ENCODE measurements at places on chromosomes 1 and 21. TPM values are rescaled to one million over a fixed set of nuclear protein-coding genes. Genes with fewer than 3 reads are reported as not detected.

DNA sequence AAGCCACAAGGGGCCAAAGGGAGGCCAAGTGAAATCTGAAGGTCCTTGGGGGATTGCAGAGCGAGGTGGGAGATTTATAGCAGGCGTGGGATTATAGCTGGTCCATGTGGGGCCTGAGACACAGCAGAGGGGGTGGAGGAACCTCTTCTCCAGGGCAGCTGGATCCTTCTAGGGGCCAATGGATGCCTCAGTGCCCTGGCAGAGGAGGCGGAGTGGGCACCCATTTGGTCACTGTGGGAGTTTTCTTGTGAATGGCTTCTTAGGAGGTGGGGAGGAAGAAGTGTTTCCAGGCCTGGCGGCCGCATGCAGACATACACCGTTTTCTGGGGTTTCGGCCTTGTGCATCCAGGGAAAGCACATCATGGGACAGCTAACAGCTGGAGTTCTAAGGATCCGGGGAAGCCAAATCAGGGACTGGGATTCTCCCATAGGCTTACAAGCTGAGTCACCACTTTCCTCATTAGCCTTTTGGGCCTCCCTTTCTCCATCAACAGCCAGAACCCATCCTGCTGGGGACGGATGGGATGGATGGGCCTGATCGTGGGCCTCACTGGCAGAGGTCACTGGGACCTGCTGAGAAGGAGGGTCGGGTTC is 76.5 kb downstream of the RHOU start:
- DNase-seq, result no peak

DNA sequence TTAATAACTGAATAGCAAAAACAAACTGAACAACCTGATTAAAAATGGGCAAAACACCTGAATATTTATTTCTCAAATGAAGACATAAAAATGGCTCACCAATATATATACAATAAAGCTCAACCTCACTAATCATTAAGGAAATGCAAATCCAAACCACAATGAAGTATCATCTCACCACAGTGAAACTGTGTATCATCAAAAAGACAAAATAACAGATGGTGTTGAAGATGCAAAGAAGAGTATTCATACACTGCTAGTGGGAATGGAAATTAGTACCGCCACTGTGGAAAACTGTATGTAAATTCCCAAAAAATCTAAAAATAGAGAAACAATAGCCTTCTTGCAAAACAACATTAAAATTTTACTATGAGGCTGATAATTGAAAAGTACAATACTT is 1660.1 kb upstream of the B3GALT2 start:
- no peak for DNase-seq

- DNase-seq, result no peak
Measured at GRCh38 chr1:55588309-55588708, 373.1 kb upstream of the USP24 start.

GRCh38 chr1:28044399-28044798 is 44.0 kb downstream of the EYA3 start:
- DNase-seq, result no peak

The CFAP107 gene
- not detected for total RNA-seq

- no peak for DNase-seq
Measured at GRCh38 chr1:231814021-231814420, 187.4 kb downstream of the DISC1 start.

DNA sequence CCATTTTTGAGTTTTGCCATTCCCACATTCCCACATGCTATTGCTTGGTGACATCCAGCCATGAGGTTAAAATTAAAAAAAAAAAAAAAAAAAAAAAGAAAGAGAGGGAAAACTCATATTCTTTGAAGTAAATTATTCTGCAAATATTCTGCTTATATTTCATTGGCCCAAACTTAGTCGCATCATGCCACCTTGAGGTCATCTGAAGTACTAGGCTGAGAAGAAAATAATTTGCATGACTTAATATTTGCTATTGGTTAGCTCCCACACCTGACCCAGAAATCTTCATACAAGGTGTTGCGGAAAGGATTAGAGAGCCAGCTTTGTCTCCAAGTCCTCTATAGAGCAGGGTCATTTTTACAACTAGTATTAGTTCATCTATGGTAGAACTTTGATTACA is 2206.0 kb downstream of the MRPL39 start:
- DNase-seq, result no peak

DNA sequence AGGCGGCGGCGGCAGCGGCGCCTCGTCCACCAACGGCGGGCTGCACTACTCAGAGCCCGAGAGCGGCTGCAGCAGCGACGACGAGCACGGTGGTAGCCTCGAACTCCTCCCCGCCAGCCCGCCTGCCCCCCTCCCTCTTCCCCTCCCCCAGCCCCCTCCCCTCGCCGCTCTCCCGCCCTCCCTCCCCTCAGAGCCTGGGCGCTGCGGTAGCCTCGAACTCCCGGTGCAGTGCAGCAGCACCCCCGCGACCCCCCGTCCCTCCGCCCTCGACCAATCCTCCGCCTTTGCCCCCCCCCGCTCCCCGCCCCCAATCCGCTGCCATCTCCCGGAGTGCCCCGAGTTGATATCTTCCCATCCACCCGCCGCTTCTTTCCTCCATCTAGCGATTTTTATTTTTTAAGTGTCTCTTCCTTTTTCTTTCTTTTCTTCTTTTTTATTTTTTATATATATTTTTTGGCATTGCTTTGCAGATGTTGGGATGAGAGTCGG is 516 bp downstream of the RCOR3 start:
- DNase-seq, result no peak

GRCh38 chr1:151133018-151133806 is 13.2 kb downstream of the SEMA6C start:
- peak; percentile 82 for DNase-seq

DNA sequence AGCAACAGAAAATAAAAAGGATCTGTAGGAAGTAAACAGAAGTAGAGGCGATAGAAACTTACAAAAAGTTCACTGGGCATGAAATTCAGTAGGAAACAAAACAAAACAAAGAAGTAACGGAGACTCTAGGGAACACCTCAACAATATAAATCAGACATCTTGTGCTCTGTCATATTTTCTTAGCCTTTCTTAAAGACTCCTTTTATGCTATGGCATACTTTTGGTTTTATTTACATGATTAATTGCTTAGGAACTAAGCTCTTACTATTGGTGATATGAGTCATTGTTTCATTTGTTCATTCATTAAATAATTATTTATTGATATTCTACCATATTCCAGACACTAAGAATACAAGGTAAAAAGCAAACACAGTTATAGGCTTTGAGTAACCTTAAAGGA is 126.6 kb downstream of the KCNT2 start:
- DNase-seq, result no peak

The AIM2 gene
- 2.6 TPM for total RNA-seq
